Left renal pelvis (tissue), 4 donors: ENCODE measurements at places on chromosomes 6 and 20.
A peak's percentile ranks its signal among the peaks of the same experiment; 100 is the strongest.

DNA sequence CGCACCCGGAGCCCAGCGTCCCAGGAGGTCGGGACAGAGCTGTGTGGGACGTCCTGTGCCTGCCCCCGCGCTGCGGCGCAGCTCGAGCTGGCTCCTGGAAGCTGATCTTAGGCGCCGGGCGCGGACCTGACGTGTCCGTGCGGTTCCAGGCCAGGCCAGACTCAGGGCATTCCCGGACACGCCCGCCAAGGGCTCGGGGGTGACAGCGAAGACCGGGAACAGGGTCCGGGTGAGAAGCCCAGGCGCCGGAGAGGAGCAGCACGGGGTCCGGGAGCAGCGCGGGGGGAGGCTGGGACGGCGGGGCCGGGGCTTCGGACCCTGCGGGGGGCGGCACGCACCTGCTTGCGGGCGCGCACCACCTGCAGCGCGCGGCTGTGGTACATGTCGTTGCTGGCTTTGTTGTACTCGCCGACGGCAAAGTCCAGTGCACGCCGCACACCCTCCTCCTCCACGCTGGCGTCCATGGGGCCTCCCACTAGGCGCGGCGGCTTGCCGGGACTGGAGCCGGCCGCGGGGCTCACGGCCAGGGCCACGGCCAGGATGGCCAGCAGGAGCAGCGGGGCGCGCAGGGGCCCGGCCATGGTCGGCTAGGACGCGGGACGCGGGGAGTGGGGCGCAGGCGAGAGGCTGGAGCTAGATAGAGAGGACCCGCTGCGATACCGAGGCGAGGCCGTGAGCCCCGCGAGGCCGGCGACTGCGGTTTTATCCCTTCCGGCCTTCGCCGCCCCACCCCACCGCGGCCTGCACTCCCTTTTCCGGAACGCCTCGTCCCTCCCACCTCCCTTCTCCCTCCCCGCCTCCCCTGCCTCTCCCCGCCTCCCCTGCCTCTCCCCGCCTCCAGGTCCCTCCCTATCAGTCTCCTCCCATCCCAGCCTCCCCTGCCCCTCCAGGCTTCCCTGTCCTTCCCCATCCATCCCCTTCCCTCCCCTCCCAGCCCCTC lies at the start of gene CST3:
TSS of gene CST3 (minus strand) at position 674 of the 940 bp plus-strand sequence. CDS start at position 581, 93 bp downstream.
- DNase-seq, result peak; percentile 64

GRCh38 chr6:36127462-36128016 lies 2.8 kb upstream of the MAPK13 start:
- no peak for DNase-seq

DNA sequence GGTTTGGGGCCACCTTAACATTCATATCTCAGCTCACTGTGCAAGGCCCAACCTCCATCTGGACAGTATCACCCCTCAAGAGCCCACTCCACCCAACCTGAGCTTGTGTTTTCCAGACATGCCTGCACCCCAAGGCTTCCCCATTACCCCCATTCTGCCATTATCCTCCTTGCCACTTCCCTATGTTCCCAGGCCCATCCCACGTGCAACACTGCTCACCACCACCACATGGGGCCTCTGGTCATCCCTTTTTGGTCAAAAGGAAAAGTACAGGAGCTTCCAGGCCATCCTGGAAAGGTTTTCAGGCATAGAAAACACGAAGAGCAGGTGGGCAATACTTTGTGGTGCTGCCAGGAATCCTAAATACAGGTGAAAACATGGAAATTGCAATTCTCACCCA lies 140.3 kb downstream of the SYNDIG1 start:
- no peak for DNase-seq

DNA sequence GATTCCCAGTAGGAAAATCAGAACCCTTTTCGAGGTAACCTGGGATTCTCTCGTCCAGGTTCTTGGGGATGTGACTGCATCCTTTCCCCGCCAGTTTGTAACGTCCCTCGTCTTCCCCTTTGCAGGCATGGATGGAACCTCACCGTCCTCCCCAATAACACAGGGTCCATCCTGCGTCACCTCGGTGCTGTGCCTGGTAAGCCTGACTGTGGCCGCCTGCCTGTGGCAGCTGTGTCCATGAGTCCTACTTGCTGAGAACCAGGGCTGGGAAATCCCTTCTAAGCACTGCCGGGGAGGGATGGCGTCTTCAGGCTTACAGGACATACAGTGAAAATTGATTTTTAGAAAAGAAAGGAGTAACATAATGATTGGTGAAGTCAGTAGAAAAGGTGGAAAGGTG lies 155.6 kb downstream of the DTNBP1 start:
- DNase-seq, result no peak

GRCh38 chr6:37042150-37042549 lies 36.7 kb downstream of the FGD2 start:
- DNase-seq, result no peak

- DNase-seq, result no peak
Measured at GRCh38 chr20:4951299-4951698, 50.0 kb downstream of the SLC23A2 start.
